Activated CD4-positive, alpha-beta memory T cell treated with anti-CD3 and anti-CD28 coated beads for 36 hours (primary cell): ENCODE measurements at places on chromosomes 6 and 20. TPM values are rescaled to one million over a fixed set of nuclear protein-coding genes. Genes with fewer than 3 reads are reported as not detected.

- no peak for DNase-seq
Measured at GRCh38 chr20:23205611-23206041, 119.5 kb upstream of the CD93 start.

DNA sequence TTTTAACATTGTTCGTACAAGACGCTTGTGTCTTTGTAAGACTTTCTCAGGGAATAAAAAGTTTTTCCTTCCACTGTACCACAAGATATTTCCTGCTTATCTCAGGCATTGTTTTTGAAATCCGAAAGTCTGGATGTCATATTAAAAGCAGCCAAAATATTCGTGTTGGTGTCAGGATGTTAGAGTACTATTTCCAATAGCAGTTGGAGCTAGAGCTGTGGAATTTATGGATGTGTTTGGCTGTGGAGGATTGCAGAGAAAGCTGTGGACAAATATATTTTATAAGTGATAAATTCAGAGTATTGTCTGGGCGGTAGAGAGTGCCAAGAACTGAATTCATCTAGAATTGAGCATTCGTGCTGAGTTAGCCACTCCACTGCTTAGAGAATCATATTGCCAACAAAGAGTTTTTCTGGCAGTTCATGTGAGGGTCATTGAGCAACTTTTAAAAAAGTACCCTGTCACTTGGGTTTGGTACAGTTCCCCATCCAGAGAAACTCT, 57.7 kb downstream of the ZDHHC14 start:
- DNase-seq, result no peak

DNA sequence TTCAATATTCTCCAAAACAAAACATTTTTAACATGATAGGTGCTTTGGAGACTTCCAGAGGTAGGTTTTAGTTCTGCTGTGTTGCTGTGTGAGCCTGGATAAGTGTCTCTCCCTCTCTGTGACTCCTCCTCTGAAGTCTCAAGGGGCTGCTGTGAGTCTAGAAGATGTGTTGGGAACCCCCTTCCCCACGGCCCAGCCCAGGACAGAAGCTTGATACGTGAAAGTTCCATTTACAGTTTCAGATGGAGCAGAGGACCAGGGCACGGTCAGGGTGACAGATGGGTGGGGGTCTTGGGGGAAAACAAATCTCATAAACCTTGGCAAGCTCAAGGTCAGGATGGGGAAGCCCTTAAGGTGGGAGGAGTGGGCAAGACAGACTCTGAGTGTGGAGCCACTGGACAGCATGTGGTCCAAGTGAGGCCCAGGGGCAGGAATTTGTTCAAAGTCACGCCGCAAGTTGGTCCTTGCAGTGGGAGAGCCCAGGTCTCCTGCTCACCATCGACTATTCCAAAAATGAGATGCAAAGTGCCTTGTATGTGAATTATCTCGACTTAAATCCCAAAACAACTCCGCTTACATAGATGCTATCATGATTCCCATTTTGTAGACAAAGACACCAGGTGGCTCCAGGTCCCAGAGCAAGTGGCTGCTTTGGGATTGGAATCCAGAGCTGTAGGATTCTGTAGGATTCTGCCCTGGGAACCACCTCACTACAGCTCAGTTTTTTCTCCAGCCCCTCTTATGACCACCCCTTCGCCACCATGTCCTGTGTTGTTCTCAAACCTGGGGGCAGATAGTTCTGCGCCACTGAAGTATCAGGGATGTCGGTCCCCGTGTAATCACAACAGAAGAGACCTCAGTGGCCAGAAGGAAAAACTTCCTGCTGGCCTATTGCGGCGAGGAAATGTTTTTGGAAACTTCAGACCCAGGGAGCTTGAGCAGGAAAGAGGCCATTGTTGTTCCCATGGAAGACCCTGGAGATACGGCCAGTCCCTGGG, 1.9 kb downstream of the TGM2 start:
- no peak for DNase-seq

GRCh38 chr20:32636821-32637220, 36.9 kb downstream of the C20orf203 start:
- DNase-seq, result no peak

GRCh38 chr6:37618916-37619590, 78.6 kb downstream of the MDGA1 start:
- peak; percentile 37 for DNase-seq

- DNase-seq, result no peak
Measured at GRCh38 chr6:15489261-15489962, 173.4 kb downstream of the DTNBP1 start.

ISM1 gene
- total RNA-seq, result 0.36 TPM

DNA sequence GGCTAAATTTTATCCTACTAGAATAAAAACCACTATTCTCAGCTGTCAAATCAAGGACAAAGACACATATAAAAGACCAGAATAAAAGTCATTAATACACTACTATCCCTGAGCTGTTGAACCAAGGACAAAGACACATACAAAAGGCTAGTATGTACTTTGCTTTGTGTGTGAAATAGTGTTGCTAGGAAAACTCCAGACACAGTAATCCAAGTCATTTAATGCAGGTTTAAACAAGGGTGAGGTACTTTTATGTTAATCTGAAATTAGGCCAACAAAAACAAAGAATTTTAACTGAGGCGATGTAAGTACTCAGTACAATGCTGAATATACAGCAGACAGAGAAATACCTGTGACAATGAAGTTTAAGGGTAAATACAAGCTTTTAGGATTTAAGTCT, 18.9 kb downstream of the GCLC start:
- no peak for DNase-seq

DNA sequence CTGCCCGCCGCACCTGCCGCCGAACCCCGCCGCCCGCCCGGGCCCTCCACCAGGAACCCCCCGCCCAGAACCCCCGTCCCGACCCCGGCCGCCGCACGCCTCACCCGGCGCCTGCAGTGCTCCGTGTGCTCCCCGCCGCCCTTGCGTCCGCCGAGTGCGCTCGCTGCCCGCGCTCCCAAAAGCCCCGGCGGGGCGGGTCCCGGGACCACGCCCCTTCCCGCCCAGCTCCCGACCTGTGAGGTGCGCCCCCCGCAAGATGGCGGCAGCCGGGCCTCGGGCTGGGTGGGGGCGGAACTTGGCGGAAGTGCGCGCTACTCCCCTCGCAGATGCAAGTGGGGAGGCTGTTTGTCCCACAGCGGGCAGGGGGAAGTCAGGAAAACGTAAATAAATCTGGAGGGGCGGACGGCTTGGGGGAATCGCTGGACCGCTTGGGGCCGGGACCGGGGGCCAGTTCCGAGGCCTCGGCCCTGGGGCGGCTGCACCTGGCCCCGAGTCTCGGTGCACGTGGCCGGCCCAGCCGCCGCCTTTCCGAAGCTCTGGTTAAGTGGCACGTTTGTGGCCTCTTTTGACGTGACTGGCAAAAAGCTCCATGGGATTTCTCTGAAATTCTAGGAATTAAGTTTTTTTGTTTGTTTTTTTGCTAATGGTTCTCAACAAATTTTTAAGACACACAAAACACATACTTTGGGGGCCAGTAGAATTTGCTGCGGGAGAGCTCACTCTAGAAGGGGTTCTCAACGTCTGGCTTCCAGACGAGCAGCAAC, at the start of gene EZR:
EZR (minus strand) TSS at position 156 of the 764 bp plus-strand sequence. CDS start 1,275 bp downstream, outside the sequence.
- DNase-seq, result peak; percentile 91

- no peak for DNase-seq
Measured at GRCh38 chr20:57902473-57902872, 192.7 kb upstream of the PMEPA1 start.

DNA sequence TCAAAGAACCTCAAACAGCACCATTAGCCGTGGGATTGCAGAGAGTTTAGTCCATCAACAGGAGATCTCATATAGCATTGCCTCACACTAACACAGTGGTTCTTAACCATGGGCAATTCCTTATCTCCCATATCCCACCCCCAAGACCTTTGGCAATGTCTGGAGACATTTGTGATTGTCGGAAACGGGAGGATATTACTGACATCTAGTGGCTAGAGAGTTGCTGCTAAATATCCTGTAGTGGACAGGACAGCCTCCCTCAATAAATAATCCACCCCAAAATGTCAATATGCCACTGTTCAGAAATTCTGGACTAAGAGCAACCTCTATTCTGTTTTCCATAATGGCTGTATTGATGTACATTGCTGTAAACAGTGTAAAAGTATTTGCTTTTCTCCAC, 210.1 kb upstream of the CCN2 start:
- no peak for DNase-seq

- no peak for DNase-seq
Measured at GRCh38 chr20:23554401-23554800, 13.9 kb downstream of the CST9L start.

GRCh38 chr6:163329991-163330390, 84.5 kb upstream of the QKI start:
- no peak for DNase-seq

PRDM13 gene
- total RNA-seq, result not detected

DNA sequence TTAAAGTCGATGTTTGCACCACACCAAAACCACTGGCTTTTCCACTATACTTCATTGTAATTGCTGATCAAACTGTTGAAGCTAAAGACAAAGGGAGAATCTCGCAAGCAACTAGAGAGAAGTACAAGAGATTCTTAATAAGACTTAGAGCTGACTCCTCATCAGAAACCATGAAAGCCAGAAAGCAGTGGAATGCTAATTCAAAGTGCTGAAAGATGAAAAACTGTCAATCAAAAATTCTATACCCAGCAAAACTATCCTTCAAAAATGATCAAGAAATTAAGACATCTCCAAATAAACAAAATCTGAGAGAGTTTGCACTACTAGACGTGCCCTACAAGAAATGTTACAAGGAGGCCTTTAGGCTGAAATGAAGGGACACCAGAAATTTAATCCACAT, 52.6 kb downstream of the CD83 start:
- no peak for DNase-seq

DNA sequence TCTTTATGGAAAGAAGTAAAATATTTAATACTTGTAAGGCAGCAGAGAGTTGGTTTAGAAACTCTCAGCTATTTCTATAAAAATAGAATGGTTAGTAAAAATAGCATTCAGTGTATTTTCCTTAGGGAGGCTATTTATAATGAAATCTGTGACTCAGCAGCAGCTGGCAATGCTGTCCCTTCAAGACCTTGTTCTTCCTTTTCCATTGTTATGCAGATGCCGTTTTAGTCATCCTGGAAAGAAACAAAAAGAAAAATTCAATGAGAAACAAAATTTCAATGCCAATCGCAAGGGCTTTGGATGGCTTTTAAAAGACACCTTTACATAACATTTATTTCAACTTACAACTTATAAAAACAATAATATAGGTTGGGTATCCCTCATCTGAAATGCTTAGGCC, 17.5 kb downstream of the MPC1 start:
- DNase-seq, result no peak

DNA sequence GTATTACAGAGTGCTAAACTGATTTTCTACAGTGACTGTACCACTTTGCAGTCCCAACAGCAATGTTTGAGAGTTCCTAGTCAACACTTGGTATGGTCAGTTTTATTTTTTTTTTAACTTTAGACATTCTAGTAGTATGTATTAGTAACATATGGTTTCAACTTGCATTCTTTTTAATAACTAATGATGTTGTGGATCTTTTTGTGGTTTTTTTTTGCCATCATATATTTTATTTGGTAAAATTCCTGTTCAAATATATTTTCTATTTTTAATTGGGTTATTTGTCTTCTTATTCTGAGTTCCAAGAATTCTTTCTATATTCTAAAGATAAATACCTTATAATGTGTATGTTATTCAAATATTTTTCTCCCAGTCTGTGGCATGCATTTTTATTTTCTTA, 189.4 kb upstream of the ECI2 start:
- DNase-seq, result no peak

ZNF133 gene
- 9.0 TPM for total RNA-seq

DNA sequence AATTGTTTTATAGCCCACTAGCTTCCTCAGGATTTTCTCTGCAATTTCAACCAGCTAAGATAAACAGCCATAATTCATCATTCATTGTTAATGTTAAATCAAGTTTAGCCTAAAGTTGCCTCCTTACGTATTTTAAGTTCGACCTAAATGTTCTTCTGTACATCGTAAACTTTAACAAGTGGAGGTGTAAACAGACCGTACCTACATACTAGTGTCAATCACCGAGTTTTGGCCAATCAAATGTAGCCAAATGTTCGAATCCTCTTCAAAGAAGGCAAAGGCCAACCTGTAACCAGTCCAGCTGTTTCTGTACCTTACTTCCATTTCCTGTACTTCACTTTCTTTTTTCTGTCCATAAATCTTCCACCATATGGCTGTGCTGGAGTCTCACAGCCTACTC, 13.5 kb downstream of the MBOAT1 start:
- DNase-seq, result no peak

ECT2L gene
- not detected for total RNA-seq

CGA gene
- total RNA-seq, result not detected
